Stimulated activated CD4-positive, alpha-beta T cell treated with anti-CD3 and anti-CD28 coated beads, Interleukin-4, amount 100 ng/mL, for 48 hours (primary cell): ENCODE measurements at places on chromosomes 1 and 21.

DNA sequence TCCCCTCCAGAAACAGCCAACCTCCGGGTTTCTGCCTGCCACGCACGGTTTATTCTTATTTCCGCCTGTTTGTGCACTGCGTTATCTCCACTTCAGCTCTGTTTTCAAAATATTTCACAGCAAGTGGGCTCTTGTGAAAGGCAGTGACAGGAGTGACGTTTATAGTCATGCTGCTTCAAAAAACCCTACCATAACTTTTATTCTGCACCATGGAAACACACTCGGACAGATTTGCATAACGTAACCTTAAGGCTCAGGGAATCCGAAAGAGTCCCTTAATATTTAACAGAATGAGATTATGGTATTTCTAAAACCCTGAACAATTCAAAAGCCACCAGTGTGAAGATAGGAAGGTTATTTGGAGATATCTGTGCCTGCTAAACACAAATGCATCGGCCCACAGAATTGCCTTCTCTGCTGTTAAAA is 782 bp upstream of the SDE2 start:
- DNase-seq, result no peak

- DNase-seq, result no peak
These were observed 53.6 kb downstream of the ACBD3 start for GRCh38 chr1:226132728-226133503.

DNA sequence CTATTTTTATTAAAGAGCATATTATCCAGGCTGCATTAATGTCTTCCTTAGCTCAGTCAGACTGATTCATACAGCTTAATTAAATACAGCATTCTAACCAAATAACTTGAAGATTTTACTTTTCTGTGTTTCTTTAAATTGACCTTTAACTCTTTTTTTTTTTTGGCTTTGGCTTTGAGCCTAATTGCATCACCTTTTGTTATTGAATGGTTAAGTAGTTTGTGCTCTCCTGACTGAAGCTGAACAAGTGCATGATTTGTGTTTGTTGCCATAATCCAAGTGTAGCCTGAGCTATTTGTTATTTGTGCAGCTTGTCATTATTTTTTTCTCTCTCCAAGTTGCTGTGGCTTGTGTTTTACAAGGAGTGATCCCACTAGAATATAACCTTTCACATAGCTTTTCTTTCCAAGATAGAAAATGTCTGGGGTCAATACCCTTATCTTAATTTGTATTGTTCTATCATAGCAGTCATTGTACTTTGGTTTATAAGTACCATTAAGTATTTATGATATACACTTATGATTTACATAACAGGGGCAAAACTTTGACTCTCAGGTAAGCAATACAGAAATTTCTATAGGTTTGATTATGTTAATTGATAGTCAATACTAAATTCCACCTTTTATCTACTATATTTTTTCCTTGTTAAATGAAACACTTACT is 31.6 kb downstream of the CDC14A start:
- DNase-seq, result no peak

DNA sequence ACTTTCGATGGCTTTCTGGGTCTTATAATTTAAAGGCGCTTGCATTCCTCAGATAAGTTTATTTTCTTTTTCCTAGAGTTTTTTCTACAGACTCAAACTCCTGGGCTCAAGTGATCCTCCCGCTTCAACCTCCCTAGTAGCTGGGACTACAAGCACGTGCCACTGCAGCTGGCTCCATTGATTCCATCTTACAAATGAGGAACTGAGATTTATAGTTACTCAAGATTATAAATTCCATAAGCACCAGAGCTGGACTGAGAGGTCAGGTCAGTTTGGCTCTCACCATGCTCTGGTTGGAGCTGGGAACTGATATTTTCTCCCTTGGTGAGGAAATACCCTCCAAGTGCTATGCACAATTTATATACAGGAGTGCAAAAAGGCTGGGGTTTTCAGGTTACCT is 13.4 kb upstream of the PRPF38B start:
- DNase-seq, result no peak

DNA sequence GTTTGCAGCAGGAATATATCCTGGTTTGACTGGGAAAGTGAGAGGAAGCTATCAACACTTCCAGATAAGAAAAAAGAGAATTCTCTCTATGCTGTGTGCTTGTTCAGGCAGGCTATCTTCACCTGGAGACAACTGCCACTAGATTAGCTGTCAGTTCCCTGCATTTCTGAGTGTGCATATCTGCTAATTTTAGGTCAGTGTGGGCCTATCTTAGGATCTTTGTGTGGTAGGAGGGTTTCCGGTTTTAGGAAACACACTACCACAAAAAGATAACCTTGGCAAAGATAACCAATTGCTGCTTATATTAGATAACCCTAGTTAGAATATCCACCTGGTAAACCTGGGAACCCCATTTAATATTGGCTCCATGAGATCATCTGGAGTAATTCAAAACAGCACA is 22.5 kb upstream of the GBP5 start:
- no peak for DNase-seq

DNA sequence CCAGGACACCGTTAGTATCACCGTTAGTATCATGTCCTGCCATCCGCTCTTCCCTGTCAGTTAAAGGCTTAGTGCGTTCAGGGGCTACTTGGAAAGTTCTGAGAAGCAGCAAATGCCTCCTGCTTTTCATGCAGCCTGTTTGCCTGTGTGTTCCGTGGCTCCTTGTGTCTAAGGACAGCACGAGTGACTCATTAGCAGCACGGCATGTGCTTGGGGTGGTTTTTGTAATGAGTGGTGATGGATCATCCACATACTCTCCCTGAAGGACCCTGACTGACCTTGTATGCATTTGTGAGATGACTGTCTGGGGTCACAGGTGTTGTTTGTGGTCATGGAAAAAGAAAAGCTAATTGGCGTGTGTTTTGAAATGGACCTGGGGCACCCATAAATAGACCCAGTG is 221.9 kb downstream of the PBX1 start:
- DNase-seq, result no peak
